ENCODE measurements at places on chromosomes 3 and 15.

DNA sequence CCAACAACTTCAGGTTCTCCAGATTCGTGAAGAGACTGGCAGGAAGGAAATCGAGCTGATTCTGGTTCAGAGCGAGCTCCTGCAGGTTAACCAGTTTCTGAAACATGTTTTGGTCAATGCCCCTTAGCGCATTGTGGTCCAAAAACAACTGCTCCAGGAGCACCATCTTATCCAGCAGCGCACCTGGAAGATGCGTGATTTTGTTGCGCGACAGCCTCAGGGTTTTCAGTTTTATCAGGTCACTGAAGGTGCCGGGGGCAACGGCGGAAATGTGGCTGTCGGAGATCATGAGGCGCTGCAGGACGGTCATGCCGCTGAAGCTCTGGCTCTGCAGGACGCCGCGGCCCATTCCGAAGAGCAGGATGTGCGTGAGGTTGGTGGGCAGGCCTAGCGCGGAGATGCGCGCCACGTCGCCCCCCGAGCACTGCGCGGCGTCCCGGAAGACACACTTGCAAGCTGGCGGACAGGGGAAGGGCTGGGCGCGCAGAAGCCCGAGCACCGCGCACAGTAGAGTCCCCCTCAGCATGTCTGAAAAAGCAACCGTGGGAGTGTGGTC lies 1.2 kb downstream of the GP5 start:
- peak; percentile 16 for DNase-seq

- no peak for DNase-seq
Measured at GRCh38 chr3:127133971-127134370, 59.0 kb upstream of the PRR23E start.

DNA sequence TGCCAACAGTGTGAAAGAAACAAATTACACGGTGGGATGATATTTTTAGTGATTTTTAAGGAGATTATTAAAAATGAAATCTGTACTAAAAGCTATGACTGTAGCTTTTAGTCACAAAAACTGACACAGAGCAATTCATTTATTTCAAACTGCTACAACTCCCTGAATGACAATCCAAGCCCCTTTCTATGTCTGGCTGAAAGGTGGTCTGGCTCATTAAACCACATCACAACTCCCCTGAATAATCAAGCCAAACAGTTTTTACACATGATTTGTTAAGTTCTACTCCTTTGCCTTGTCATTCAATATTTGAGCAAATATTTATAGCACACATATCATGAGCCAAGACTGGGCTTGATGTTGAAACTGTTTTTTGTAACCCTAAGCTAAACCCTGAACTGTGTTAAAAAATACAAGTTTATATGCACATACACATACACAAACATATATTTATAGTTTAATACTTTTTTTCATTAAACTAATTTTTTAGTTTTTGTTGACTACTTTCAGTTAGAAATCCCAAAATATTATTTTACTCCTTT lies 125.5 kb downstream of the RBMS3 start:
- no peak for DNase-seq

DNA sequence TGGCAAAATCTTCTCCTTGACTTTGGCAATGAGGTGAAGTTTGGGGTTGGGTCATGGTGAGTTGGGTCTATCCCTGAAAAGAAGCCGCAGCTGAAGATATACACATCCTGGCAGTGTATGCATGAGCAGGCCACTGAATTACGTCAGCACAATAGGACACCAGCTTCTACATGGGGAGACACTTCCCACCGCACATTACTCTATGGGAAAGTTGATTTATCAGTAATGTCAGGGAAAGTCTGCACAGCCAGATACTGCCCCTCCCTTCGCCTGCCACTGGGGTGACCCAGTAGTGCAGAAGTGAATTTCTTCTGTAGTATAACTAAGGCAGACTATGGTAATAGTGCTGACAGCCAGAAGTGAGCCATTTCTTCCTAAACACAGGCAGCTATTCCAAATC lies 245.0 kb downstream of the NTRK3 start:
- DNase-seq, result no peak

- DNase-seq, result peak; percentile 10
Measured at GRCh38 chr3:127629467-127630403, 750 bp downstream of the PODXL2 start.
